Tibial nerve (tissue), 4 donors: ENCODE measurements at places on chromosomes 3 and 15. TPM values are rescaled to one million over a fixed set of nuclear protein-coding genes. Genes with fewer than 3 reads are reported as not detected.

DNA sequence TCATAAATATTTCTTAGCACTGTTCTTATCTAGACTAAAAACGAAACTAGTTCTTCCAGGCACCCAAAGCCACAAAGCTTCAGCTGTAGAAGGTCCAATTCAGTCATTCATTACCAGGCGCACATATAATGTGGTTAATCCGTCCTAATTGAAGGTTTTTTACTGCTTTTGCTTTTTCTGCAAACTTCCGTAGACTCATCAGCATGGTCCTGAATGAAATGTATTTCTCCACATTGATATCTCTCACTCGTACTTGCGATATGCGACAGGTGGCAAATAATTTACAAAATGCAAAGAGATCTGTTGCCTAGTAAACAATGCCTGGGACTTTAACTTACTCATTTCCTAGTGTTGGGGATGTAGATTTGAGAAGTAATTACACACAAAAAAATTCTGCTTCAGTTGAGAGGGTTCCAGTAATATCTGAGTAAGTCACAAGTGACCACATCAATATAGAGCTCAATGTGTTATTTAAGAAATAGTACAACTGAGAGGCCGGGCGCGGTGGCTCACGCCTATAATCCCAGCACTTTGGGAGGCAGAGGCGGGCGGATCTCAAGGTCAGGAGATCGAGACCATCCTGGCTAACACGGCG, 75.0 kb upstream of the MBNL1 start:
- DNase-seq, result no peak

- DNase-seq, result no peak
These were observed 89.2 kb downstream of the RBPMS2 start for GRCh38 chr15:64686130-64686735.

GRCh38 chr3:158091531-158091930, 14.7 kb downstream of the SHOX2 start:
- DNase-seq, result no peak

DNA sequence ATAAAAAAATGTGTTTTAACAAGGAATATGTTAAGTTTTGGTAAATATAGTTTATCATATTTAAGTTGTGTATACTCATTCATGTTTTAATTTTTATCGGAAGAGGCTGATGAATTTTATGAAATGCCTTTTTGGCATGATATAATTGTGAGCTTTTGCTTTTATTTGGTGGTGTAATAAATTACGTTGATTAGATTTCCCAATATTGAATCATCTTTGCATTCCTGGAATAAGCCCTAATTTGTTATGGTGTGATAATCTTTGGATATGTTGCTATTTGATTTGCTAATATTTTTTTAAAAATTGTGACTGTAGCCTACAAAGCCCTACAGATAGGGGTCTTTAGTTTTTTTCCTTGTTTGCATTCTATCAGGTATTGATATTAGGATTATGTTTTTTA, 107.4 kb downstream of the IGF1R start:
- no peak for DNase-seq

GRCh38 chr15:70242951-70243685, 145.4 kb upstream of the TLE3 start:
- no peak for DNase-seq

DNA sequence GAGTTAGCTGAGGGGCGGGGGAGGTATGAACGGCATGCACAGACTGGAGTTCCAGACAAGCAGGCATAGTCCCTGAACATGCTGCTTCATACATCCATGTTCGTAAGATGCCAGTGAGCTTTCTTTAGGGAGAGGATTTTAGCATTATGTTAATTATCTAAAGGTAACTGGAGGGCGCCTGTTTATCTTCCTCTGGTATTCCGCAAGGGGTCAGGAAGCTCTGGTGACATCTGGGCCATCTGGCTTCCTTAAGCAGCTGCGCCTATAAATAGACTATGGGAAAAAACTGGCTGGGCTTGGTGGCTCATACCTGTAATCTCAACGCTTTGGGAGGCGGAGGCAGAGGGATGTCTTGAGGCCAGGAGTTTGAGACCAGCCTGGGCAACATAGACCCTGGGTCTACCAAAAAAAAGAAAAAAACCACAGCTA, 1.5 kb upstream of the FBXO22 start:
- DNase-seq, result no peak

- no peak for DNase-seq
These were observed 7.1 kb downstream of the SCAMP2 start for GRCh38 chr15:74866090-74866489.

DNA sequence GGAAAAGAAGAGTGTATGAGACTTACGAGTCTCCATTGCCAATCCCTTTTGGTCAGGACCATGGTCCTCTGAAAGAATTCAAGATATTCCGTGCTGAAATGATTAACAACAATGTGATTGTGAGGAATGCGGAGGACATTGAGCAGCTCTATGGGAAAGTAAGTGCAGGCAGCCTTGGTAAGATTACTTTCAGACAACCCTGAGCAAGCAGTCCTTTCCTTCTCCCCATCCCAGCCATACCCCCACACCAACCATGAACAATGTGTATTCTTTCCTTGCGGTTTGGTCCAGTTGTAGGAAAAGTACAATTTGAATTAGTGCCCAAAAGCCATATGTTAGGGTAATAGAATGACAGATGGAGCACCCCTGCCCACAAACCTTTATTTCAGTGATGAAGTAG, 5.6 kb downstream of the TSEN2 start:
- no peak for DNase-seq

GRCh38 chr15:41820791-41821423, 7.0 kb upstream of the JMJD7 start:
- DNase-seq, result no peak

GRCh38 chr3:42572278-42572677, 9.5 kb downstream of the SEC22C start:
- DNase-seq, result peak; percentile 16

DNA sequence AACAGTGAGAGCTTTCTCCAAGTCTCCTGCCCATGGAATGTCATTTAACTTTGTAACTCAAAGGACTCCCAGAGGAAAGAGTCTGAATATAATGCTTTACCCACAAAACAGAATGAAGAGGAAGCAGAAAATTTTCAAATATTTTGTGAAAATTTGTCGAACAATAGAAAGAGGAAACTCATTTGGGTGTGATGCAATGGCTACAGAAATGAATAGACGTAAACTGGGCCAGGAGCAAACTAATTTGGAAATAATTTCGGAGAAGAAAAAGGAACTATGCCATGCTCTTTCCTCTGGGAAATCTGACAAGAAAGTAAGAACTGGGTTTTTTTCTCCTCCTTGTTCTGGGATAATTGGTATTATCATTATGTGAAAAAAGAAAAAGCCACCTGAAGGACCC, 11.2 kb upstream of the SUMF1 start:
- no peak for DNase-seq

- no peak for DNase-seq
These were observed 193.9 kb upstream of the TMC3 start for GRCh38 chr15:81567924-81568323.

GRCh38 chr15:26773917-26774316, 1.1 kb upstream of the GABRB3 start:
- no peak for DNase-seq

GRCh38 chr3:115623044-115623868, at the start of gene GAP43:
TSS of gene GAP43 (plus strand) at chr3:115623510. CDS start at chr3:115623690, 180 bp downstream.
- no peak for DNase-seq

- no peak for DNase-seq
These were observed 40.2 kb upstream of the GOLGA8J start for GRCh38 chr15:30042556-30042955.

DNA sequence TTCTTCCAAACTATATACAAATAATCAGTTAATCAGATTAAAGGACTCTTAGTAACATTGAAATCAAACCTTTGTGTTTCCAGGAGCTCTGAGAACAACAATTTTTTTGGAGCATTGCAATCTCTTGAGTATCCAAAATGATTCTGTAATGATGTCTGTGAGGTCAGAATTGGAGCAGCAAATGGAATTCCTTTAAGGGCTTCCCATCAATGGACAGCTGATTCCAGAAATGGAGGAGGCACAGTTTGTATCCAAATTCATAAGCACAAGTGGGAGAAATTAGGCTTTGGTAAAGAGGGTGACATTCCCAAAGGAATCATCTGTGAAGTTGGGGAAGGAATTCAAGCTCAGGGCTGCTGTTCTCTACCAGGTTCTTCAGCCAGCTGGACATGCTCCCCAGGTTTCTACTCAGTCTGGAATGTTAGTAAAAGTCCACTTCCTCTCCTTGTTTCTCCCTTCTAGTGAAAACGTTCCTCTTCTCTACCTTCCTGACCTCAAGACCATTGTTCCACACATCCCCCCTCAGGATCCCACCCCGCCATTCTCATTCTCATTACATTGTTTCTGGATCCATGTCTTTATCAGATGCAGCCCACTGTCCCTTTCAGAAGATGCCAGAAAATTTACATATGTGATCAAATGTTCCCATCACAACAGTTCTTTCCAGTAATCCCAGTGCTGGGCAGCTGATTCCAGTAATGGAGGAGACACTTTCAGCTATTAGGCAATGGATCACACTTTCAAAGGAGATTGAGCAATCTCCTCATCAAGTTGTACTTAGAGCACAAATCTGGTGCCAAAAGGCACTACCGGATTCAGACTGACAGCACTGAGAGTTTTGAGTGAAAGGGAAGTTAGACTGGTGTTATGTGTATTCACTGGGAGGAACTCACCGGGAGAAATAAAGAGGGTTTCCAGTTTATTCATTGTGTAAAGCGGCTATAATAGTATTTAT, 391.3 kb upstream of the TPRG1 start:
- DNase-seq, result no peak

DNA sequence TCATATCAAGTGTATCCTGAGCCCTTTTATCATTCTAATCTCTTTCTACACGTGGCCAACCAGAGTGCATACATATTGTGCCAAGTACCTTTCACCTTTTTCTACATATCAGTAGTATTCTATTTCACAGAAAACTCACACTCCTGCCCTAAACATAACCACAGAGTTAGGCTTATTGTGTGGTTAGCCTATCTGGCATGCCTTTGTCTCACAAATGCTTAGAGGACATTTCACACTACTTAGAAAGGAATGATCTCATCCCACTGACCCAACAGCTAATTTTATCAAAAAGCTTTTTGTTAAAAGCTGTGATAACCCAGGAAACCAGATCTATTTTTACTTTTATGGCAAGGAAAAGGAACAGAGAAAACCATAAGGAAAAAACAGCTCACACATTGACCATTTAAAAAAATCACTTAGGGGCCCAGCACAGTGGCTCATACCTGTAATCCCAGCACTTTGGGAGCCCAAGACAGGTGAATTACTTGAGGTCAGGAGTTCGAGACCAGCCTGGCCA, 17.8 kb upstream of the MAP4 start:
- DNase-seq, result no peak

DNA sequence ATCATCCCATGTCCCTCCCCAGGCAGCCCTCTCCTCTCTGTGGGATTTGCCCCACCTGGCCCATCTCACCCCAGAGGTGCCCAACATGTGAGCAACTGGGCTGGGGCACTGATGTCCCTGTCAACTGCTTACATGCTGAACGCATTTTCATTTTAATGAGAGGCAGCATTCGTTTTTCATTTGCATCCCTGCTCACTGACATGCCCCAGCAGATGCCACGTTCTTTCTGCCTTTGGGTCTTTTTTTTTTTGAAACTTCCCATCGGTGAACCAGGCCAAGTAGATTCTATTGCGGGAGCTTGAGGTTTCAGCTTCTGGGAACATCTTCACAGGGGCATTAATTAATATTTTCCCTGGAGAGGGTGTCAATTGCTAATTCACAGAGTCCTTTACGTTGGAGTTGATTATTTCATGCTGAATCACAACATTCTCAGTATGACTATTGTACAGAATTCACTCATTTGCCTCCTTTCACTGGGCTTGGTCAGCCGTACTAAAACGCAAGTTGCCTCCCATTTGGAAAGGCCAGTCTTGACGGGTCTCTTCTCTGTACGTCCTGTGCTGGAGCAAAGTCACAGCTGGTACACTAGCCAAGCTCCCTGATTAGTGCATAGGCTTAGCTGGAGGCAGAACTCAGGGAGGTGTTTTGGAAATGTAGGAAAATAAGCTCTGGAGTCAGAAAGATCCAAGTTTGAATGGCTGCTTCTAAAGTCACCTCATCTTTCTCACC, 69.8 kb downstream of the CHRNA7 start:
- DNase-seq, result no peak

- DNase-seq, result no peak
These were observed 13.1 kb upstream of the PRKCD start for GRCh38 chr3:53147903-53148400.

GRCh38 chr15:37638116-37638515, 296.3 kb upstream of the TMCO5A start:
- no peak for DNase-seq

DNA sequence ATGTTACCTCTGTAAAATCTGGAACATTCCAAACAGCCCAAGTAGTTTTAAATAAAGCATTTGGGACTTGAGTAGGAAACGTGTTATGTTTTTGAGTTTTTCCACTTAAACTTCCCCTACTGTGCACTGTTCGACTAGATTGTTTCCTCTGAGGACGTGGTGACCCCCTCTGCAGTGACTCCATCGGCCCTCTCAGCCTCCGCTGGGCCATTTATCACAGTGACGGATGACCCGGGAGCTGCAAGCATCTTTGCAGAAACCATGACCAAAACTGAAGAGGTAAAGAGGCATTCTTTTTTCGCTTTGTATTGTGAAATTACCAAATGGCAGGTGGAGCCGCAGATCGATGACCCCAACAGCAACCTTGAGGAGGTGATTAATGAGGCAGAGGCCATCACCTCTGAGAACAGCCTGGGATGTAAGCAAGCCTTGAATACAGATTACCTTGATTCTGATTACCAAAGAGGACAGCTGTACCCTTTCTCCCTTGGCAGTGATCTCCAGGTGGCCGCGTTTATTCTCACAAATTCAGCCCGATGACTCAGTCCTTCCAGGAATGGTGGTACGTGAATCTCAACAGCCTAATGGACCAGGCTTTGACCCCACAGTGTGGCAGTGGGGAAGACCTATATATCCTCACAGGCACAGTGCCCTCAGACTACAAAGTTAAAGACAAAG, 79.1 kb upstream of the FAN1 start:
- DNase-seq, result no peak

DNA sequence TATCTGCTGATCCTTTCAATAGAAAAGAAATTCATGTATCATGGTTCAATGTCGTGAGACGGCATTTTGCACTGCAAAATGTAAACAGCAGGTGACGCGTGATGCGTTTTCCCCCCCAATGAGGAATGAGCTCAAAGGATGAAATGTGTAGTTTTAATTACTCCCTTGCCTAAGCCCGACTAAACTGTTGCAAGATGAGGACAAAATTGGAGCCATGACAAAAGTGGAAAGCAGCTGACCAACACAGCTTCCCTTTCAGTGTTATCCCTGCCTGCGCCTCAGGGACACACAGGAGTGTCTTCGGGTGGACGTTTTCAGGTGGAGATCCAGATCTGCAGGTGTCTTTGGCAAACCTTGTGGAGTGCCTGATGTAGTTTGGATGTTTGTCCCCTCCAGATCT, 92.0 kb downstream of the GABRG3 start:
- DNase-seq, result no peak

- DNase-seq, result no peak
These were observed 234.2 kb upstream of the MCTP2 start for GRCh38 chr15:93997071-93997658.

GRCh38 chr3:114218578-114219185, 18.7 kb downstream of the ZNF80 start:
- no peak for DNase-seq

The IQCF5 gene
- not detected for total RNA-seq

The GOLGA8K gene
- not detected for total RNA-seq

The TMC3 gene
- total RNA-seq, result not detected

The GOLGA6L4 gene
- total RNA-seq, result 2.8 TPM

The GLCE gene
- 11.6 TPM for total RNA-seq

The BTBD1 gene
- 79.8 TPM for total RNA-seq

The RASGRP1 gene
- total RNA-seq, result 0.98 TPM

The PLSCR2 gene
- not detected for total RNA-seq

The PLXNA1 gene
- 39.8 TPM for total RNA-seq
